Activated B cell treated with CpG ODN at 0.5 μM for 24 hours (primary cell): ENCODE measurements at places on chromosomes 6 and 20.

DNA sequence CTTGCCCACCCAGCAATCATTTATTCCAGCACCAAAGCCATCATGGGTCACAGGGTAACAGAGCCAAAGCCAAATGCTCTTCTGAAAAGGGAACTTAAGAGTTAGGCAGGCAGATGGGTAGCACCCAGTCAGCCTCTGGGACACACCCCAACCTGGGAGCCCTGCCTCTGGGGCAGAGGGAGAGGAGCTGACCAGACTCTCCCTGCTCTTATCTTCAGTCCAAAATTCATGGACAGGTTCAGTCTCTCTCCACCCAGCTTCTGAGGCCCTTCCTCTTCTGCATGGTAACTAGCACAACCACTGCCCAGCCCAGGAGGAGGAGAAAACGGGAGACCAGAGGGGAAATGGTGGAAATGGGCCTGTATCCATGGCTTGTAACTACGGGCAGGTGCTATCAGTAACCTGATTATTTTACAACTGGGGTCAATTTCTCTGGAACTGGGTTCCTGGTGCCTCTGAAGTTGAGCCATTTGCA lies 105.4 kb downstream of the NOL4L start:
- no peaks in the 10 kb centered on the region for H3K27me3 ChIP-seq
- H3K36me3 ChIP-seq = no peaks in the 10 kb centered on the region
- no peak for DNase-seq
- H3K27ac ChIP-seq = peak overlapping the region; percentile 35

GRCh38 chr20:14979453-14979986 lies 642.1 kb upstream of the FLRT3 start:
- peaks cover 4% of the 10 kb centered on the region for H3K36me3 ChIP-seq
- no peak overlapping the region for H3K4me3 ChIP-seq
- H3K27me3 ChIP-seq = no peaks in the 10 kb centered on the region
- H3K27ac ChIP-seq = no peak overlapping the region
- no peak for DNase-seq

DNA sequence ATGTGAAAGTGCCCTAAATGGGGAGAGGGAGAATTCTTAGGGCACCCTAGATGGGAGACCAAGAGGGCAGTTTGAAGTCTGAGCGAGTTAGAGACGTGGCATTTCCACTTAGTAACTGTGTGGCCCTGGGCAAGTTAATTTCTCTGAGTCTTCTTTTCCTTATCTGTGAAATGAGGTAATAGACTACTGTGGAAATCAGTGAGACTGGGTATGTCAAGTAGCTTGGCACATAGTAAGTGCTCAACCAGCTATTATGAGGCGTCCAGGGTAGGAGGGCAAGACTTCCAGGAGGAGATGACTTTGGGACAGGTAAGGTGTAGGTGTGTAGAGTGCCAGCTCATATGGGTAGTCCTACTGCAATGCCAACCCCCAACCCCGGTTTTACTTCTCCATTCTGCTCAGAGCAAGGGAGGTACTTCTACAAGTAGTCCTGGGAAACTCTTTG lies 770 bp downstream of the KIF3B start:
- peaks cover 61% of the 10 kb centered on the region for H3K4me1 ChIP-seq
- H3K4me3 ChIP-seq = peak overlapping the region; percentile 92
- DNase-seq = peak; percentile 32

DNA sequence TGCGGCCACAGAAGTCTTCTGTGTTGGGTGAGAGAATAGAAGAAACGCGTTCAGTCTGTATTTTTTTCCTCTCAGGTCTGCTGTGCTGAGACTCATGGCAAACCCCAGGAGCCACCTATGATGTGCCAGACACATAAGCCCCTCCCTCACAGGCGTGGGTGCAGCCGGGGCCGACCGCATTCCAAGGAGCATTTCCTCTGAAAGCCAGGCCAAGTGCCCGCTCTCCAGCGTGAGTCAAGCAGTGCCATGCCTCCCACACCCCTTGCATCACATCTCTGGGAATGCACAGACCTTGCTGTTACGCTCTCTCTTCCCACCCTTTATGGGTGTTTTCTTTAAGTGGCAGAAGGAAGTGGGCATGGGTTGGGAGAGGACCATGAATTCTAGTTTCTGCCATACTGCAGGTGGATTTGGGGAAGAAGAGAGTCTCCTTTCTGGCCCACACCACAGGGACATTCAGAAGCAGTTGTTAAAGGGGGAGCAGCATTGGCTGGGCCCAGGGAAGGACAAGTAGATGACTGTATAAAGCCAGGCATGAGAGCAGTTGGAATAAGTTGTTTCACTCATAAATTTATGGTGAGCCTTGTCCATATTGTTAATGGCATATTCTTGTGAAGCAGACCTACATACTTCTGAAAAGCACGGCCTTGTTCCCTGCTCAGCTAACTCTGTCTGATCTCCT lies 37.1 kb upstream of the TFAP2A start:
- no peak overlapping the region for H3K4me3 ChIP-seq
- H3K36me3 ChIP-seq = no peaks in the 10 kb centered on the region
- no peaks in the 10 kb centered on the region for H3K4me1 ChIP-seq
- no peak for DNase-seq
- H3K27me3 ChIP-seq = peaks cover 19% of the 10 kb centered on the region

DNA sequence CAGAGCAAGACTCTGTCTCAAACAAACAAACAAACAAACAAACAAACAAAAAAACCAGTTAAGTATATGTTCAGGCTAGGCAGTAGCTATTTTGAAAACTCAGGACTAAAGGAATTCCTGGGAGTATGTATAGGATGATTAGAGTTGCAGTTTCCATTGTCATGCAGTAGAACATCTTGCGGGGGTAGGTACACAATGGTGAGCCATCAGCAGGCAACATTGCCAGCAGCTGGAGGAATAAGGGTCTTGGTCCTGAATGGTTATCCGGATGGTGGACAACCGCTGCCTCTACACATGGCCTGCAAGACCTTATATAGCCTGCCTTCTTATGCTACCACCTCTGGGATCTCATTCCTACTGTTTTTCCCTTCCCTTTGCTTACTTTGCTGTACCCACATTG lies 297.5 kb downstream of the SOX4 start:
- H3K27me3 ChIP-seq = no peaks in the 10 kb centered on the region
- H3K4me3 ChIP-seq = no peak overlapping the region
- H3K27ac ChIP-seq = no peak overlapping the region
- DNase-seq = no peak
- no peaks in the 10 kb centered on the region for H3K4me1 ChIP-seq

DNA sequence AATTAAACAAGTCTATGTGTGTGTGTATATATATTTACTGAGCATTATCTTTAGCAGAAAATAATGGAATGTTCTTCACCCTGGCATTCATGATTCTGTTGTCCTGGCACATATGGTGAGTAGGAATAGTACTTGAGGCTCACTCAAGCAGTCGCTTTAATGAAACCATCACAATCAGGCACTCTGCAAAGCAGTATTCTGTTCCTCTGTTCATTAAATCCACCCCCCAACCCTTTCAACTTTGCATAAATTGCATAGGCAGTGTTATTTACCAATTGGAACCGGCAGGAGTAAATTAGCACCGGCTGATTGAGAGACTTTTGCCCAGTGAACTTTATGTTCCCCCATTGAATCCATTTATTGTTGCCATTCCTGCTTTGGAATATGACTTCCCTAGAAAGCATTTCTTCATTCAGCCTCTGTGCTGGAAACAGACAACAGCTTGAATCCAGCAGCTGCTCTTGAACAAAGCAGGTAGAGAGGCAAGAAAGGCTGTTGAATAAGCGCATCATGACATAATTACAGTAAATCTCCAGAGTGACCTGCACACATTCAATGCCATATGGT lies 268.0 kb upstream of the RNF217 start:
- H3K4me1 ChIP-seq = no peaks in the 10 kb centered on the region
- H3K36me3 ChIP-seq = no peaks in the 10 kb centered on the region
- H3K27me3 ChIP-seq = no peaks in the 10 kb centered on the region
- DNase-seq = no peak

DNA sequence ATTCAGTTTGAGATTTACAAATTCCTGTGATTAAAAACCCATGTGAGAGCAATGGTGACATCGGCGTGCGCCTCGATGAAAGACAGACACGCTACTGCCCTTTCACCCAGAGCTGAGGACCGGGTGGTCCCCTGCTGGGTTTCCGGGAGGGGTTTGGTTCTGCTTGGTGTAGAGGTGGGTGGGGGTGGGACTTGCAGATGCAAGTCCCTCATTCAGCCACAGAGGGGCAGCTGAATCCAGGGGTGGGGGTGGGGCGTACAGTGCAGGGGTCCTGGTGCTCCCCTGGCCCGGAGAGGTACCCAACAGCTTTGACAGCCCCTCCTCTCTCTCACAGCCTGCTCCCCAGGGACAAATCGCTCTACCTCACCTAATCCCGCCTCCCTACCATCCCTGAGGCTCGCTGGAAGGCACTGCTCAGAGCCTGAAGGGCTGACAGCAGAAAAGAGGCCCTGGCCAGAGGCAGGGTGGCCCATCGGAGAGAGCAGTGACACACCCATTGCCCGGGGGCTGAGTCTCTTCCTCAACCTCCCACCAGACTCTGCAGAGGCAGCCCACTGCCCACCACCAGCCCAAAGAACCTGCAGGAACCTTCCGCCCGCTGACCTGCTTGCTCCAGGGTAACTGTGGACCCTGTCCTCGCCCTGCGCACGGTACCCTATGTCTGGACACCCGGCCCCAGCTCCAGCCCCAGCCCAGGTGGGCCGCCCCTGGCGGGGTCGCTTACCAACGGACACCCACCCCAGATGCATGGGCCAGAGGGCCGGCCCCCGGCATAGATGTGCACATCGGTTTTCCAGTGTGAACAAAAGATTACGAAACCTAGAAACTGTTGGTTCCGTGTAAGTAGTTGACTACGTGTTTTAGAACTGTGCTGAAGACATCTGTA lies 118.4 kb downstream of the JPH2 start:
- no peaks in the 10 kb centered on the region for H3K36me3 ChIP-seq
- H3K4me1 ChIP-seq = peaks cover 39% of the 10 kb centered on the region
- peak overlapping the region; percentile 80 for H3K4me3 ChIP-seq
- H3K27ac ChIP-seq = peak overlapping the region; percentile 88
- peak; percentile 17 for DNase-seq

DNA sequence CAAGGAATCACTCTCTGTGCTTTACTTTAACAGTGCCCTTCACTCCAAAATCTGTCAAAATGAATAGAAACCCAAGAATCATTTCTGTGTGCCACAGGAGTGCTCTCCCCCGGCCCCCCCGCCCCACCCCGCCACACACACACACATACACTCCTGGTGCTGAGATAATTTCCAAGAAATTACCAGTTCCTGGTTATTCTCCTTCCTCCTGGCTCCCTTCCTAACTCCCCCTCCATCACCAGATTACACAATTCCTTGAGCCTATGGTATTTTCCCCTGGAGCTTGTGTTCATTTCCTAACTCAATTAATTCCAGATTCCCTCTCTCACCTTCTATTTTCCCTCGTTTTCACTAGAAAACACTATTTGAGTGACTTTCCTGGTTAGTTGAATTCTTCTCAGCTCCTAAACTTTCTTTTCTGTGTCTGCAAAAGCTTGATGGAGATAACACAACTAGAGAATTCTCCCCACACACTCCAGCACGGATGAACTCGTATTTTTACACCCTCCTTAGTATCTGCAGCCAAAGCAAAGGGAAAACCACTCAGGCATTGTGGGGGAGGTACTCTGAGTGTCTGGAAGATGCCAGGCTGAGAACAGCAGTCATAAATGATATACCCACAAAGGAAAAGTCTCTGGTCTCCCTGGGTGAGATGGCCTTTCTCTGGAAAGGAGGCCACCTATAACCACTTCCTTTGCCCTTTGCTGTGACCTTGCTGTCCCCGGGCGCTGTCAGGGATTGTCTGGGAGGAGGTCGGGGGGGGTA lies 1.9 kb upstream of the SLC24A3 start:
- H3K27me3 ChIP-seq = peaks cover 51% of the 10 kb centered on the region
- no peak overlapping the region for H3K27ac ChIP-seq
- DNase-seq = no peak
- H3K4me1 ChIP-seq = peaks cover 5% of the 10 kb centered on the region

DNA sequence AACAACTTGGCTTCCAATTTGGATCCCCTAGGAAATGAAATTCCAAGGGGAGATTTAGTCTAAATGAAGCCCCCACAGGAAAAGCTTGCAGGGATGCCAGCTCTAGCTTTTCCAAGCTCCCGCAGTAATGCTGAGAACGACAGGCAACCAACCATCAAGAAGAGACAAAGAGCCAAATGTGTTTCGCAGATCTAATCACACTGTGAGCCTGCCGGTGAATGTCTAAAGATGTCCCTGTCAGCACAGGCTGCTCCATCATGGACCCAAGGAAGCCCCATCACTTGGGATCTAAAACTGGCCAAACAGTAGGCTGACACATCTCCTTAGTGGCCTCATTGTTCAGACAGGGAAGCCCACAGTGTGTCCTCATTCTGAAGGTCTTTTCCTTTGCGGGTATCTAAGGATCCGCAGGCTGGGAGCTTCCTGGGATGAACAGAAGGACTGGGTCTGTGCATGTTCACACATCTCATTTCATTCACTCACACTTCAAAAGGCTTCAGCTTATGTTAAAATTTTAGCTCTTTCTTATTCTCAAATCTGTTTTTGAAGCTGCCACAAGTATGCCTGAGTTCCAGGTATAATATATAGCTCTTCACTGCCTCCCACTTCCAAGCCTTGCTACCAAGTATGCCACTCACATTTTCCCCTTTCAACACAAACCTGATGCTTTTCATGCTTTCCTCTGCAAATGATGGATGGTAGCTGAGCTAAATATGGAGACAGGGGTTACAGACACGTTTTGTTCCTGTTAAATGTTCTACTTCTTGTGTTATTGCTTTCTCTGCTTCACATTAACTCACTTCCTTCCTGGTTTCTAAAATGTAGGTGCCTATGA lies 229.8 kb downstream of the HIVEP2 start:
- H3K4me3 ChIP-seq = no peak overlapping the region
- no peaks in the 10 kb centered on the region for H3K36me3 ChIP-seq
- peaks cover 15% of the 10 kb centered on the region for H3K4me1 ChIP-seq

GRCh38 chr6:125294036-125294435 lies 7.7 kb downstream of the HDDC2 start:
- H3K36me3 ChIP-seq = peaks cover 86% of the 10 kb centered on the region
- no peak overlapping the region for H3K27ac ChIP-seq
- no peaks in the 10 kb centered on the region for H3K27me3 ChIP-seq
- H3K4me1 ChIP-seq = peaks cover 10% of the 10 kb centered on the region
- DNase-seq = no peak
- no peak overlapping the region for H3K4me3 ChIP-seq

- peaks cover 75% of the 10 kb centered on the region for H3K36me3 ChIP-seq
- no peak for DNase-seq
- H3K27me3 ChIP-seq = no peaks in the 10 kb centered on the region
- peaks cover 43% of the 10 kb centered on the region for H3K4me1 ChIP-seq
Measured at GRCh38 chr20:51489611-51490010, 52.9 kb downstream of the NFATC2 start.

DNA sequence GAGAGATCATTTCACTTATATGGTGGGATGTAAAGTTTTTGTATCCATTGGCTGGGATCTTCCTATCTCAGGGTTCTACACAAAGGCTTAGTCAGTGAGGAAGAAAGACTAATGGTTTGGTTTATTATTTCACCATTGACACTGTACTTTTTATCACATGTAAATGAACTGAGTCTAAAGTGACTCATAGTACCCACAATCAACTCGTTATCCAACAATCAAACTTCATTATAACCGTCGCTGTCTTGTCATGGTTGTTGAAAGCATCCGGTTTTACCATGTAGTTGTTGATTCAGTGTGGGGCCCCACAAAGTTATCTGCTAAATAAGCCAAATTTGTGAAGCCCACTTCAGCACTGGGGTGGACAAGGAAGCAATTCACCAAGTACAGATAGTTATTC lies 55.8 kb upstream of the MTRF1L start:
- no peaks in the 10 kb centered on the region for H3K36me3 ChIP-seq
- no peak overlapping the region for H3K27ac ChIP-seq
- H3K4me1 ChIP-seq = no peaks in the 10 kb centered on the region
- DNase-seq = no peak
- H3K4me3 ChIP-seq = no peak overlapping the region

GRCh38 chr6:37236921-37237320 lies 20.7 kb upstream of the TBC1D22B start:
- DNase-seq = no peak
- H3K27ac ChIP-seq = no peak overlapping the region
- H3K4me3 ChIP-seq = no peak overlapping the region
- no peaks in the 10 kb centered on the region for H3K36me3 ChIP-seq
- peaks cover 11% of the 10 kb centered on the region for H3K4me1 ChIP-seq
- H3K27me3 ChIP-seq = no peaks in the 10 kb centered on the region
